ENCODE measurements at places on chromosomes 3 and 15. TPM values are rescaled to one million over a fixed set of nuclear protein-coding genes. Genes with fewer than 3 reads are reported as not detected.

Gene RNF13
- 60.8 TPM for total RNA-seq

Gene BCHE
- 10.4 TPM for total RNA-seq

Gene EFCAB12
- total RNA-seq = not detected

Gene CYP1A2
- total RNA-seq = not detected

Gene BSN
- total RNA-seq = under 0.01 TPM

Gene ACP3
- 1.4 TPM for total RNA-seq

Gene TPRA1
- 36.1 TPM for total RNA-seq

Gene CISH
- total RNA-seq = 0.95 TPM

Gene AP3S2
- 23.6 TPM for total RNA-seq

Gene ZNF717
- total RNA-seq = 19.7 TPM

Gene RAB6B
- total RNA-seq = 0.52 TPM

Gene ROPN1B
- total RNA-seq = not detected

Gene UMPS
- total RNA-seq = 29.0 TPM

Gene CAND2
- total RNA-seq = 5.0 TPM

Gene C3orf62
- 1.8 TPM for total RNA-seq

Gene AP3B2
- 0.79 TPM for total RNA-seq

Gene SERINC4
- not detected for total RNA-seq

Gene NMD3
- 95.5 TPM for total RNA-seq

Gene CAPN3
- total RNA-seq = 1.7 TPM

Gene SEMA5B
- total RNA-seq = not detected

Gene SAXO2
- total RNA-seq = 0.32 TPM

Gene MITF
- total RNA-seq = 16.7 TPM

All from bronchial smooth muscle cell (primary cell).